ENCODE measurements at places on chromosomes 12 and 14.

GRCh38 chr12:30923057-30923456 is 3.5 kb upstream of the TSPAN11 start:
- DNase-seq: no peak

- DNase-seq: peak; percentile 71
Measured at GRCh38 chr12:100199347-100200149, 1.1 kb upstream of the ACTR6 start.

GRCh38 chr14:74841230-74842207 is 34.4 kb downstream of the PROX2 start:
- no peak for DNase-seq

DNA sequence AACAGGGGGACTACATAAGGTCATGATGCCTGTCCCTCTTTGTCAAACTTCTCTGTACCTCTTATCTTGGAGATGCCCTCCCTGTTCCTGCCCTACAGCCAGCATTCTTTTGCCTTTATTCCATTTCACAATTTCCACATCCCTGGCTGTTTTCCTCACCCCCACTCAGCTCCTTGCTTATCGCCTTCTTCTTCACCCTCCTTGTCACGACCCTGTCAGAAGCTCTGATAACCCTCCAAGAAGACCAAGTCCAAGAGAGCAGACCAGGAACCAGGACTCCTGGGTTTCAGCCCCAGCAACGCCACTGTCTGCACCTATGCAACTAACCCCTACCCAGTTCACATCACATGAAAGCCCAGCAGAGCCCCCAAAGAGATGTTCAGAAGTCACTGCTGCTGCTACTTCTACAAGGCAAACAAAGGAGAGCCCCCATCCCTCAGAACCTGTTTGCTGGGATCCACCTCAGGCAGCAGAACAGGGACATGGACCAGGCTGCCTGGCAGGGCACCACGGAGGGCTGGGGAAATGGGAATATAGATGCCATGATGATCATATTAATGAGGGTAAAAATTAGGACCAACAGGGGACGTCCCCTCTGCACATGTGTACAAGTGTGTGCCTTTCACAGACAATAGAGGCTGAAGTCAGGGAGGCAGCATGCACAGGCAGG is 92.8 kb downstream of the SINHCAF start:
- DNase-seq: no peak

DNA sequence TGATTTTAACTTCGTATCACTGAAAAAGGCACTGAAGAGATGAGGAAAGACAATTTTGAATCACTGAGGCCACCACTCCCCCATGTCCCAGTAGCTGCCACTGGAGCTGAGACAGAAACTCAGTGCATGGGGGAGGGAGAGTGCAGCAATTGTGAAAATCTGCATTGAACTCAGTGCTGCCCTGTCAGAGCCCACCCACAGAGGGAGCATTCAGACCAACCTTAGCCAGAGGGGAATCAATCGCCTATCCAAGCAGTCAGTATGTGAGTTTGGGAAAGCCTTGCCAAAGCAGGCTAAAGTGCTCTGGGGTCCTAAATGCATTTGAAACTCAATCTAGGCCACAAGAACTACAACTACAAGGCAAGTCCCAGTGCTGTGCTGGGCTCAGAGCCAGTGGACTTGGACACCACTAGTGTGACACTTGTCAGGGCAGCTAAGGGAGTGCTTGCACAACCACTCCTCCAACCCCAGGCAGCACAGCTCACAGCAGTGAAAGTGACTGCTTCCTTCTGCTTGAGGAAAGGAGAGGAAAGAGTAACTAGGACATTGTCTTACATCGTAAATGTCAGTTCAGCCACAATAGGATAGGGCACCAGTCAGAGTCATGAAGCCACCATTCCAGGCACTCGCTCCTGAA is 13.3 kb downstream of the RNASE3 start:
- DNase-seq: peak; percentile 76

GRCh38 chr12:67977668-67978067 is 11.6 kb upstream of the IFNG-AS1 start:
- DNase-seq: no peak

DNA sequence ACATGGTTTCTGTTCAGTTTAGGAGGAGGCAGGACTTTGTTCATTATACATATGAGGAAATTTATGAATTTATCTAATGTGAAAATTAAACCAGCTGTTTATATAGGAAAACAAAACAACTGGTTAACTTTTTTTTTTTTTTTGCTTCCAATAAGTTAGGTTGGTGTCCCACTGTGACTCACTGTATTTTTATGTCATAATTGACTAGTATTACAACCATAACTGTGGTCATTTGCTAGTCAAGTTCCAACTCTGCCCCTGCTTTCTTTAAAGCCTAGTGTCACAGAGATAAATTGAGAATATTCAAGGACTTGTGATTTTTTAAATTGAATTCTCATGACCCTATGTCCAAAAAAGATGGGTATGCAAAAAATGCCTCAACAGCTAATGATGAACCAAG is 227.7 kb downstream of the BCAT1 start:
- DNase-seq: no peak

GRCh38 chr12:25615119-25615518 is 62.0 kb upstream of the LMNTD1 start:
- DNase-seq: no peak

GRCh38 chr12:103814436-103814835 is 26.6 kb downstream of the NT5DC3 start:
- no peak for DNase-seq

- DNase-seq: no peak
Measured at GRCh38 chr14:99879401-99880295, 86.4 kb downstream of the EML1 start.

- DNase-seq: peak; percentile 3
Measured at GRCh38 chr12:23631786-23632377, 317.6 kb downstream of the SOX5 start.

- no peak for DNase-seq
Measured at GRCh38 chr12:172732-173161, 41.2 kb downstream of the SLC6A12 start.

- no peak for DNase-seq
Measured at GRCh38 chr14:77613201-77613600, 3.2 kb downstream of the SPTLC2 start.

GRCh38 chr12:95291501-95291900 is 73.9 kb downstream of the VEZT start:
- DNase-seq: no peak

- DNase-seq: no peak
Measured at GRCh38 chr12:122884091-122884826, 11.7 kb downstream of the VPS37B start.

DNA sequence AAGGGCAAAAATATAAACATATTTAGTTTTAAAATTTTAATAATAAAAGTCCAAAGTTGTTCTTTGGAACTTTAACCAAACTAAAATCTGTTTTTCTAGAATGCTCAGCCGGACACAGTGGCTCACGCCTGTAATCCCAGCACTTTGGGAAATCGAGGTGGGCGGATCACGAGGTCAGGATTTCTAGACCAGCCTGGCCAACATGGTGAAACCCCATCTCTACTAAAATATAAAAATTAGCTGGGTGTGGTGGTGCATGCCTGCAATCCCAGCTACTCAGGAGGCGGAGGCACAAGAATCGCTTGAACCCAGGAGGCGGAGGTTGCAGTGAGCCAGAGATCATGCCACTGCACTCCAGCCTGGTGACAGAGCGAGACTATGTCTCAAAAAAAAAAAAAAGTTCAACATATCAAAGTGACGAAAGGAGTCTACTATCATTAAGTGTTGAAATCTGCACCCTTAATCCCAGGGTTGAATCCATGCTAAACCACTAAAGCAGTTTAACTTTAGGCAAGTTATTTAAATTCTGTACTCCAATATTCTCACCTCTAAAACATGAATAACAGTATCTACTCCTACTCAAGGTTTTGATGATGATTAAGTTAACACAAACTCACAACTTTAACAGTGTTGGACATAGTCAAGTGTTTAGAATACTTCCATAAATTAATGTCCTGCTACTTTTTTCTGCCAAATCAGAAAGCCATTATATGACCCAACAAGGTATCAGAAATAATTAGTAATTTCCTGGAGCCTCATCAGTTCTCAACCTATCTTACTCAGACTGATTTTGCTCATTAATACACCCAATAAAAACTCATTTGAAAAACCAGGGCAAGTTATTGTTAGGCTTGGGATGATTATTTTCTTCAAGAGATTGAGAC is 11.0 kb downstream of the HNRNPC start:
- DNase-seq: no peak

- DNase-seq: no peak
Measured at GRCh38 chr12:1628666-1629337, at the start of gene WNT5B. TSS of gene WNT5B (plus strand) at chr12:1629231. CDS start at chr12:1631355, 2,124 bp downstream.

GRCh38 chr14:94466706-94467370 is 9.2 kb downstream of the SERPINA9 start:
- DNase-seq: no peak

GRCh38 chr12:116441292-116441691 is 117.9 kb upstream of the MAP1LC3B2 start:
- peak; percentile 45 for DNase-seq

DNA sequence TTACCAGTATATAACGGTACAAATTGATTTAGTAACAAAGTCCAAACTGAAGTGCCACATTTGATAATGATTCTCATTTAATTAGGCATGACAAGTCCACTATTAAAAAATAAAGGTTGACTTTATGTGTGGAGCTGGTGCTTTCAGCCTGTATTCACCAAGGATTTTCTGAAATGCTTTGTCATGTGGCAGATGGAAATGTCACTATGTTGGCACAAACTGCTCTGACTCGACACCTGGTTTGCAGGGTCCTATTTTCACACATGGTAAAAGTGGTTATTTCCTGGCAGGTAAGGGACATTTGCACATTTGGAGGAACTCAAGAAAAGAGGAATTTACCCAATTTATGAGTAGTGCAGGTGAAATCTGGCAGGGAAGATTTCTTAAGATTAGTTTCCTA is 572.6 kb upstream of the MDGA2 start:
- DNase-seq: no peak

DNA sequence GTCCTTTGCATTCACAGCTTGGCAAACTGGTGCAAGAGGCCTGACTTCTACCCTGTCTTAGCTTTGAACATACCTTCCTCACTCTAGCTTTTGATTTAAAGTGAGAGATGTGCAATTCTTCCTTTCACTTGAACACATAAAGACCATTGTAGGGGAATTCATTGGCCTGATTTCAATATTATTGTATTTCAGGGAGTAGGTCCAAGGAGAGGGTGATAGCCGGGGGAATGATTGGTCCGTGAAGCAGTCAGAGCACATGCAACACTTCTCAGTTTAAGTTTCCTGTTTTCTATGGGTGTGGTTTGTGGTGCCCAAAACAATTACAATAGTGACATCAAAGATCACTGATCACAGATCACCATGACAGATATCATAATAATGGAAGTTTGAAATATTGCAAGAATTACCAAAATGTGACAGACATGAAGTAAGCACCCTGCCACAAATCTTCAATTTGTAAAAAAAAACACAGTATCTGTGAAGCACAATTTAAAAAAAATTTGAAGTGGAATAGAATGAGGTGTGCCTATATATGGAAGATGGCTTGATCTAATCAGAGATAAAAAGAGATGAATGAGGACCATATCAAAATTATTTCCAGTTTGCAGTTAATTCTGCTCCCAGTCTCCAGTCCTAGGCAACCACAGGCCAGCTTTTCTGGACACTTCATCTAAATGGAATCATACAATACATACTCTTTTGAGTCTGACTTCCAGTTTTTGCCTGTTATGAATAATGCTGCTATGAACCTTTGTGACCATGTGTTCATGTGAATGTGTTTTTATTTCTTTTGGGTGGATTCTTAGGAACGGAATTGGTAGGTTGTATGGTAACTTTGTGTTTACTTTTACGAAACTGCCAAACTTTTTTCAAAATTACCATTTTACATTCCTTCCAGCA is 23.2 kb downstream of the BORCS5 start:
- DNase-seq: no peak

DNA sequence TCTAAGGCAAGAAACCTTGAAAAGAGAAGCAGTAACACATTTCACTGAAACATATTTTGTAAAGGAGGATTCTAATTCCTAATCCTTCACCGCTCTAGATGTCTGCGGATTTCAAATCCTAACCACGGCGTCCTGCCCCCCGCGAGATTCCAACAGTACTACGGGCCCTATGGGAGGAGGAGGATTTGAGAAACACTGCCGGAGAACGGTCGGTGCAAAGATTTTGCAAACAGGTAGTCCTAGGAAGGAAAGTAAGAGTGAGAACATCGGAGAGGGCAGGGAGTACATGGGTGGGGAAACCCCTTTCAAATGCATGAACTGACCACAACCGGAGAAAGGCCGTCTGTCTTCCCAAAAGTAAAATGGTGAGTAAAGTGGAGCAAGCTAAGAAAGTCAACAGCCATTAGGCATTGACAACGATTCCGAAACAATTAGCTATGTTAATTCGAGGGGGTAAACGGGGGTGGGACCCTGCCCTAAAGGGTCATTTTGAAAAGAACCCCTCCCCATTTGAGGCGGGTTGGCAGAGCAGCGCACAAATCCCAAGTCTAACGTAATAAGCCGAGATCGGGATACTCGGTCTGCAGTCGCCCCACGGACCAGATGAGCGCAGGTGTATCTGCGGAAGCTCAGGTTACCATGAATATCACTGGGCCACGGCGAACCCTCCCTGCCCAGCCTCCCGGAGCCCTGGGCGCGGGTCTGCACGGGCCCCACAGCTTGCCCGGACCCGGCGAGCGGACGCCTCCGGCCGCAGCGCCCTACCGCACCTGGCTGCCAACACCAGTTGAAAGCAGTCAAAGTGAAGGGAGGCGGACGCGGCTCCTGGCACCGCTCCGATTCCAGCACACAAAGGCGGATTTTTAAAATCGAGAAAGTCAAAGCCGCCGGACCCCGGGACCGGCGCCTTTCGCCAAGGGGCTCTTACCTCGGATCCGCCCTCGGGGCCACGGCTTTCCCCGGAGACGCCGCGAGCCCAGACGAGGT is 662 bp downstream of the EPS8 start:
- peak; percentile 71 for DNase-seq

DNA sequence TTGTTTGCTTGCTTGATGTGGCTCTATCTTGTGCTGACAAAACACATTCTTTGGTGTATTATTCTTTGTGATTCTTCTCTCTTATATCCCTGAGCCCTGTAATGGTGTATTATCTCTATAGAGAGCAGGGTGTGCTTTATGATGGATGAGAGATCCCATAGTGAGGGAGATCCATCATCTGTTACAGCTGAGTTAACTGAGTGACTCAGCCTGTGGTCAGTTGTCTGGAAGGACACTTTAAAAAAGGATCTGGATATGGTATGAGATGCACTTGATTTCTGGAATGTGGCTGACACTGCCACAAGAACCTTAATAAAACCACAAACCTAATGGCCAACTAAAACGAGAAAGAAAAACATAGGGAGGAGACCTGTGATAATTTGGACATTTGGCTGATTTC is 461.4 kb upstream of the SYT1 start:
- DNase-seq: no peak

GRCh38 chr14:104986487-104987164 is 1.0 kb downstream of the CLBA1 start:
- no peak for DNase-seq

GRCh38 chr14:99287269-99287942 is 15.4 kb upstream of the BCL11B start:
- no peak for DNase-seq

- DNase-seq: no peak
Measured at GRCh38 chr12:132443091-132443490, 46.9 kb upstream of the FBRSL1 start.

DNA sequence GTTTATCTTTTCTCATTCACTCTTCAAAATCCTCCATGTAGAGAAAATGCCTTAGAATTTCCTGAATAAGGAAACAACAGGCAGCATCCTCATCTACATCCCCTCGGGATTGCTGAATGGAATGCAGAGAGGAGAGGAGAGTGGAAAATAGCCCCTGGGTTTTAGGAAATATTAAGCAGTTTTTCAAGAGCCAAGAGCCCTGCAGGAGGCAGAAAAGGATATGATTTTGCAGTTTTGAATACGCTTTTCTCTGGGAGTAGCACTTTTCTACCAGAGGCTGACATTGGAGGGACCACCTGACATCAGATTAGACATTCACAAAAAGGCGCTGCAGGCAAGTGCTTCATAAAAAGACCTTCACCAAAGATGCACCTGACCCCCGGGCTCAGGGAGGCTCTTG is 362.2 kb upstream of the SFSWAP start:
- no peak for DNase-seq
